Peyer's patch (tissue), 4 donors: ENCODE measurements at places on chromosomes 7 and 10.

DNA sequence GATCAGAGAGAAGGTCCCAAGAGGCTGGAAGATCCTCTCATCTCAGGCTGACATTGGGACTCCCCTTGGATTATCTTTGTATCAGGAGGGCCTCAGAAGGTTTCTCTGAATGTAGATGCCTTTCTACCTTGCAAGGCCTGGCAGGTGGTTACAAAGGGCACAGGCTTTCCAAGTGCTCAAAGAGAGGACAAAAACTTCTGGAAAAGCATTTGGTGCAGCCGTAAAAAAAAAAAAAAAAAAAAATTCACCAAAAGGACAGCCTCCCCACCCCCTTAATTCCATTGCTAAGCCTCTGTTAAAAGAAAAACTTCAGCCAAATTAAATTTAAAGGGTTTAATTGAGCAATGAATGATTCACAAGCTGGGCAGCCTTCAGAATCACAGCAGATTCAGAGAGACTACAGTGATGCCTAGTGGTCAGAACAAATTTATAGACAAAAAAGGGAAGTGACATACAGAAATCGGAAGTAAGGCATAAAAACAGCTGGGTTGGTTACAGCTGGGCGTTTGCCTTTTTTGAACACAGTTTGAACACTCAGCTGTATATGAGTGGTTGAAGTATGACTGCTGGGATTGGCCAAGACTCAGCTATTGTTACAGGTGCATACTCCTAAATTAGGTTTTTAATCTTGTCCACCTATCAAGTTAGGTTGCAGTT lies 42.5 kb upstream of the LRGUK start:
- DNase-seq, result no peak

DNA sequence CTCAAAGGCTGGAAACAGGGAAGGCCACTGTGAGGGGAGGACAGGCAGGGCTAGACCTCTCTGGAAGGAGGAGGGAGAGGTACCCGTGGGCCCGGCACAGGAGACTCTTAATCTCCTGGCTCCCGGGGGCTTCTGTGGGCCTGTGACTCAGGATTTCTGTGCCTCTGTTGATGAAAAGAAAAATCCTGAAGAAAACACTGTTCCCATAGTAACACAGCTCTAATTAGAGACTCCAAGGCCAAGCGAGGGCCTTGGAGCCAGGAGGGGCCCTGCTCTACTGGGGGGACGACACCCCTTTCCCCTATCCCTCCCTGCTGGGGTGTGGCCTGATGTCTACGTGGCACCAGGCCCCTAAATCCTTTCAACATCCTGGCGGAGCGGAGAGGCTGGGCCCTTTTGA lies 174.1 kb upstream of the TNRC18 start:
- DNase-seq, result no peak

GRCh38 chr7:69364813-69365643 lies 233.2 kb upstream of the AUTS2 start:
- DNase-seq, result no peak

DNA sequence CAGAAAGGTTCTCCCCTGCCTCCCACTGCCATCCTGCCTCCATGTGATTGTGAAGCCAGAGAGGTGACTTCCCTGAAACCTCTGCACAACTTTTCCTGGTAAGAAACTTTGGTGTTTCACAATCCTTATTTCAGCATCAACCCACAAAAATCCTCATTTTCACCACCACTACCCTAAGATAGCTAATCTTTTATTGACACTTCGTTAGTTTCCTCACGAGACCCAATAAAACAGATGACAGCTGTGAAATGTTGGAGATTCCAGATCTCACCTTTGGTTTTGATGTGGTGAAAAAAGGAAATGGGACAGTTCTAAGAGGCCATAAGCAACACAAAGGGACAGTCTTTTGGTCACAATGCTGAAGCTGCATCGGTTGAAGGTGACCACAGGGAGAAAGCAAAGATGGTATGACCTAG lies 59.9 kb upstream of the TM9SF3 start:
- DNase-seq, result no peak

DNA sequence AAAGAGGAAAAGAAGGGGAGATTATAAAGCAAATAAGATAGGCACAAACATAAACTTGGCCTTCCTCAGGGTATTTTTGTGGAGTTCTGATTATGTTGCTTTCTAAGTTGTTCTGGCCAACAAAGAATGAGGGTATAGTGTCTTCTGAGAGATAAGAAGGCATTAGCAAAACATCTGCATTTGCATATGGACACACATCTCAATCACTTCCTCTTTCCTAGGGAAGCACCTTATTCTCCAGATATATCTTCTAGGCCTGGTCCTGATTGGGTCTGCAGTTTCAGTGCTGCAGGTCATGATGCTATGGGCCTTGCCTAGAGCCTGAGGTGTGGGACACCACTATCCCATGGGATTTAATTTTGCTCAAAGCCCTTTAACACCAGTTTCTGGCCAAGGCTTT lies 308.8 kb upstream of the PHYHIPL start:
- DNase-seq, result no peak

GRCh38 chr7:96238976-96239766 lies 82.7 kb downstream of the SLC25A13 start:
- DNase-seq, result no peak

DNA sequence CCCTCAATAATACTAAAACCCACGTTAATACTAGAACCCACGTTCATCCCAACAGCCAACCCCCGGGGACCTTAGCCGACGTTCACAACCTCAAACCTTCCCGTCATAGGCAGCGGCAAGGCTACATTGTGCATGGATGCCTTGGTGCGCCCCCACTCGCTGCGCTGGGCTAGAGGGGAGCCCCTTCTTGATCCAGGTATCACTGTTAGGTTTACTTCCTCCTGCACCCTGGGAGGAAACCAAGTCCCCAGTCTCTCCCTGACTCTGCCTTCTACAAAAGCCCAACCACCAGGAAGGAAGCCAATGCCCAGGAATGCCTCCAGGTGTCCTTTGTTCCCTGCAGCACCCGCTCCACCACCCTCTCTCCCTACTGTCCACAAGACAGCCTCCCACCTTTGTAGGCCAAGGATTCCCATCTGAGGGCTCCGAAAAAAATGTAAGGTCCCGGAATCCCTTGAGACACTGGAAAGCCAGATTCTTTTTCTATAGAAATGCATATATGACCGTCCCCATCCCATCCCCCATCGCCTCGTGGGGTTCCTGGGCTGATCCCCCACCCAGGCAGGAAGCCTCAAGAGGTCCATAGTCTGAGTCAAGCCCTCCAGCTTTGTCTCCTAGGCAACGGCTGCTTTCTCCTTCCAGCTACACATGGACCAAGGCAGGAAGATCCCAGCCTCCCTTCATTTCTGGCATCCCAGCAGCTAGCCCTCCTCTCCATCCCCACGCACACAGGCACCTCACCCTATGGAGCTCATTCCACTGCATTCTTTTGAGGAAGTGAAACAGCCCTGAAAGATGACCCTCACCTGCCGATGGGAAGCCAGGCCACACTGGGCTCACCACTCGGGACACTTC lies 25.2 kb downstream of the CTBP2 start:
- no peak for DNase-seq

GRCh38 chr10:77252380-77253146 lies 385.0 kb downstream of the KCNMA1 start:
- no peak for DNase-seq

- DNase-seq, result no peak
Measured at GRCh38 chr7:71770269-71770907, 638.4 kb downstream of the GALNT17 start.

GRCh38 chr10:62554632-62555199 lies 180.5 kb downstream of the ZNF365 start:
- no peak for DNase-seq

DNA sequence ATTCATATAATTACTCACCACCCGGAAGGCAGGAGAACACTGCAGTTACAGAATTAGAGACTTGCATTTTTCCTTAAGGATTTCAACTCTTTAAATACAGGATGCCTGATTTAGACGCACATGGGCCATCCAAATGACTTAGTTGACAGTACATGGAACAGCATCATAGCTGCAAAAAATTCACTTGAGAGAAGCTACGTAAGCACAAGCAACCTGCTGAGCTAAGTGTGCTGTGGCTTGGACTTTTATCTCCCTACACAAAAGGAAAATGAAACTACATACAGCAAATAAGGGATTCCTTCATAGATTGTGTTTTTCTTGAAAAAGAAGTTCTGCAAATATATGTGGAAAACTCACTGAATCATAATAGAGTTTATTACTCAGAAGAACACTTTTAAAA lies 152.6 kb downstream of the POU6F2 start:
- no peak for DNase-seq

DNA sequence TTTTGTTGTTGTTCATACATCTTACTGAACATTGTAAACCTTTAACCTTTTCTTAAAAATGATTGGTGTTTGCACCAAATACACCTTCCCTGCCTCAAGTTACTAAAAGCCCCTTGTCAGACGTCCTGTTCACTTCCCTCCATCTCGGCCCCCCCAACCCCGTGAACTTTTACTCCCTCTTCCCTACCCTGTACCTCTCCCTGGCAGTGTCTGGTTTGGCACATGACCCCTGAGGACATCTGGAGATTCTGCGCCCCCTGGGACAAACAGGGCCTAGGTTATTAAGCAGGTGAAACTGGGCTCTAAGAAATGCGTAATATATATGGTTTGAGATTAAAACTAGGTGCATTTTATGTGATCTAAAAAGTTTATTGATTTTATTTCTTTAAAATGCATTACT lies 1.4 kb downstream of the PPP2R2D start:
- no peak for DNase-seq

DNA sequence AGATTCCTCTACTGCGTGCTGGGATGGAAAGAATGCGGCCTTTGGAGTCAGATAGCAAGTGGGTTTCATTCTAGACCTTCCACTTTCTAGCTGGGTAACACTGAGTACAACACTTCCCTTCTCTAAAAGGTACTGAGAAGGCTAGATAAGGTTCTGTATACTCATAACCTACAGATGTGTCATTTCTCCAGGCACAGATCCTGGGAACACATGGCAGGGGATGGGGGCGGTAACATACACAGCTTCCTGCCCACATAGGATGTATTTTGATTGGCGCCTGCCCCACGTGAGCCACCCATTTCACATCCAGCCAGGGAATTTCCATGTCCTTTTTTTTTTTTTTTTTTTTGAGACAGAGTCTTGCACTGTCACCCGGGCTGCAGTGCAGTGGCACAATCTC lies 31.8 kb downstream of the KLRG2 start:
- DNase-seq, result no peak

DNA sequence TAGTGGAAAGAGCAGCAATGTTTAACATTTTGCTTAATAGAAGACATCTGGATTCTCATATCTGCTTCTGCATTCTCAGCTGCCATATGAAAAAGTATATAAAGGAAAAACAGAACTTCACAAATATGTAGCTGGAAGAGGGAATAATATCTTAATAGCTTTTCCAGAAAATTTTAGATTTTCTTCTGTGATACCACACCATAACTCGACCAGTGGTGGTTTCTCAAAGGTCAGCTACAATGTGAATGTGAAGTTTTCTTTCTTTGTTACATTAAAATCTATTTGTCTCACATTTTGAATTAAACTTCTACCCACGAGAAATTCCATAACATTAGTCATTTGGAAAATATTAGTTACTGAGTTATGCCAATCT lies 339.8 kb downstream of the PARD3 start:
- DNase-seq, result no peak

- no peak for DNase-seq
Measured at GRCh38 chr10:101766753-101767599, 8.9 kb downstream of the FGF8 start.

DNA sequence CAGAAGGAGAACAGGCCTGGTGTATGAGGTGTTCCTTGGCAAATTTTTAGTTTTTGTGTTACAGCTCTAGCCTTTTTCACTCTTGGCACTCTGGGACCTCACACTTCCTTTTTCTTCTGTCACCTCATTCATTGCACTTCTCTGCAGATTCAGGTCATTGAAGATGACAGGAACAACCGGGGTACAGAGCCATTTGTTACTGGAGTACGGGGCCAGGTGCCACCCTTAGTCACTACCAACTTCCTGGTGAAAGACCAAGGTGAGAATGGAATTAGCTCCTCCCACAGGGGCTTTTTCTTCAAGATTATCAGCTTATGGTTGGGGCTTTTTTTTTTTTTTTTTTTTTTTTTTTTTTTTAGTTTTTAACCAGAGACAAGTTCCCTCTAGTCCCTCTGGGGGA lies 18.5 kb upstream of the CHCHD1 start:
- DNase-seq, result no peak

- no peak for DNase-seq
Measured at GRCh38 chr10:124670849-124671248, 73.3 kb downstream of the FAM53B start.

GRCh38 chr10:75431180-75432111 lies at the start of gene LRMDA:
LRMDA (plus strand) TSS chr10:75431624.
- DNase-seq, result no peak

DNA sequence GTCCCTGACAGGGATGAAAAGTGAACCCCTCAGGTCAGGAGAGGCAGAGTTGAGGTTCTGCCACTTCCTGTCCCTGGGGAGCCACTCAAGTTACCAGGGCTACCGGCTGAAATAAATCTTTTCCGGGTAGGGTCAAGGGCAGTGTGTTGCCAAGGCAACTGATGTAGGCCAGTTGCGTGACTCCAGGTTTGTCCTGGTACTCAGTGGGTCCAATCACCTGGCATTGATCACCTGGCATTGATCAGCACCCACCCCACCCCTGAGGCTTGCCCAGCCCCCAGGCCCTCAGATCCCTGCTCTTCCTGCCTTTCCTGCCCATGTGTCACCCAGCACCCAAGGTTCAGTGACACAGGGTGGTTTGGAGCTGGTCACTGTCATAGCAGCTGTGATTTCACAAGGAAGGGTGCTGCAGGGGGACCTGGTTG lies 5.9 kb downstream of the SAP25 start:
- DNase-seq, result no peak

DNA sequence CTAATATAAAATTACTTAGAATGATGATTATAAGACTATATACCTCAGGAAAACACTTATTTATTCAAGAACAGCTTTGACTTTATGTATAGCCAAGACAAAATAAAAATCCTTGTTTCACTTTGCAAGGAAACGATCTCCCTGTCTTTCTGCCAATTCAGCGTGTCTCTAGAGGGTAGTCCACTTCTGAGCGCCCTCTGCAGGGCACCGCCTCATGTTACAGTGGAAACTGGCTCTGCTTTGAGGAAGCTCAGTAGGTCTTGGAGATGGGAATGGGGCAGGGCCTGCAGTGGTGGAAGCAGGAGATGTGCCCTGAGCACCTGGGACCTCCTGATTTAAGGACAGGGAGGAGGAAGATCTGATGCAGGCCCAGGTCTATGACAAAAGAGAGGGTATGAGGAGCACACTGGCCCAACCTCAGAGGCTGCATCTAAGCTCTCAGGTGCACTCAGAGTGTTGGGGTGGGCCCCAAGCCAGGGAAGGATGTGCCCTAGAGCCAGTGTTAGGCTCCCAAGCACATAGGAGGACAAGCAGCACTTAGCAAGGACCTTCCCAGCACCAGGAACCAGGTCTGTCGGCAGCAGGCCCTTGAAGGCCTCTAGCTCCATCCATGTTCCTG lies 481.0 kb downstream of the TNS3 start:
- peak; percentile 69 for DNase-seq

- DNase-seq, result no peak
Measured at GRCh38 chr7:66504131-66504530, 124.5 kb upstream of the KCTD7 start.
